ENCODE measurements at places on chromosomes 5 and 9.

DNA sequence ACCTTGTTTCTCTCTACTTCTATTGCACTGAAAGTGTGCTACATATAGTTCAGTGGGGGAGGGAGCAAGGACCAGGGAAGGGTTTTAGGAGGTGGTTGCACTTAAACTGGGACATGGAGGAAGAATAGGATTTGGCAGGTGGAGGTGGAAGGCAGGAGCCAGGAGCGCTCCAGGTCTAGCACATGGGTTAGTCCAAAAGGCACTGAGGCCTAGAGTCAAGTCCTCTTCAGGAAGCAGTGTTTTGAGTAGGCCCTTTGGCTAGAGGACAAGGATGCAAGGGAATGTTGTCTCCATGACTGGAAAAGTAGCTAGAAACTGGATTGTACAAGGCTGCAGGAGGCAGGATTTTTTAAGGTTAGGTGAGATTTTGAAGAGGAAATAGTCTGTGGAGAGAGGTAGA, 31.5 kb downstream of the AOPEP start:
- DNase-seq, result no peak

DNA sequence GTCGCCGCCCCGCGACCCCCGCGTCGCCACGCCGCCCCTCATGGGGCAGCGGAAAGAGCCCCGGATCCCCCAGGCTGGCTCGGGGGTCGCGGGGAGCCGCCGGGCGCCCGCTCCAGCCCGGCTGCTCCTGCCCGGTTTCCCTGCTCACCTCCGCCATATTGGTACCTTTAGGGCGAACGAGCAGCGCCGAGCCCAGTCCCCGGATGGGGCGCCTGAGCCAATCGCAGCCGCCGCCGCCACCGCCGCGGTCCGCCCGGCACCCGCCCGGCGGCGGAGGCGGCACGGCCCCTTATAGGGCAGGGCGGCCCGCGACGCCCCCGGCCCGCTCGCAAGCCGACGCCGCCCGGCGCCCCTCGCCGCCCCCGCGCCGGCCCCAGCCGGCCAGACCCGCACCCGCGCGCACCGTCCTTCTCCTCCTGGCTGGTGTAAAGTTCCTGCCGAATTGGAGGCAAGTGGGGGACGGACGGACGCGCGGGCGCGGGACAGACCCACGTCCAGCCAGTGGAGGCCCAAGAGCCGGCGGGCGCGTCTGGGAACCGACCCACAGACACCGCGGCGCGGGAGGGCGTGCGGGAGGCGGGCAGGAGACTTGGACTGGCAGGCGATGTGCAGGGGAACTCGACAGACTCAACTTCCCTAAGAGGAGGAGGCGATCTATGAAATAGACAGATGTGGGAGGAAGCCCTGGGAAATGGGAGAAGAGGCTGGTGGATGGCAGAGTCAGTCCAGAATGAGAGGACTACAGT, at the start of gene MIER3:
TSS of gene MIER3 (minus strand) at position 178 of the 746 bp plus-strand sequence. CDS start at position 157, 21 bp downstream.
- DNase-seq, result peak; percentile 69

DNA sequence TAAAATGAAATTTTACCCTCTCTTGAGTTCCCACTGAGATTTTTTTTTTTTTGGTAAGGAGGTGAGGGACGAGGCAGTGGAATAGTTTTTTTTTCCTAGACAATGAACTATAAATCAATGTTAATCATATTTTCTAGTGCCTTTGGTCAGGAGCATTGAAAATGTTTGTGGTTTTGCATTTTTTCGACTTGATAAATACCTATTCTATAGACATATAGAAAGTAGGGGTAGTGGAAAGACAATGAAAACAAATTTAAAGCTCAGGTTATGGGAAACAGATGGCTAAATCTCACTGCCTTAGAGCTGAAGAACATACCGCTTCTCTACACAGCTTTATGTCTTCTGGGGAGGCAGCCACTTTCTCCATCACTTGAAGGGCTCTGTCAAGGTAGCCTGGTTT, 94.3 kb downstream of the MRPS27 start:
- no peak for DNase-seq

GRCh38 chr5:74233091-74233490, 407.4 kb downstream of the ENC1 start:
- DNase-seq, result no peak

- no peak for DNase-seq
These were observed 145.9 kb downstream of the MACIR start for GRCh38 chr5:103404483-103404882.

DNA sequence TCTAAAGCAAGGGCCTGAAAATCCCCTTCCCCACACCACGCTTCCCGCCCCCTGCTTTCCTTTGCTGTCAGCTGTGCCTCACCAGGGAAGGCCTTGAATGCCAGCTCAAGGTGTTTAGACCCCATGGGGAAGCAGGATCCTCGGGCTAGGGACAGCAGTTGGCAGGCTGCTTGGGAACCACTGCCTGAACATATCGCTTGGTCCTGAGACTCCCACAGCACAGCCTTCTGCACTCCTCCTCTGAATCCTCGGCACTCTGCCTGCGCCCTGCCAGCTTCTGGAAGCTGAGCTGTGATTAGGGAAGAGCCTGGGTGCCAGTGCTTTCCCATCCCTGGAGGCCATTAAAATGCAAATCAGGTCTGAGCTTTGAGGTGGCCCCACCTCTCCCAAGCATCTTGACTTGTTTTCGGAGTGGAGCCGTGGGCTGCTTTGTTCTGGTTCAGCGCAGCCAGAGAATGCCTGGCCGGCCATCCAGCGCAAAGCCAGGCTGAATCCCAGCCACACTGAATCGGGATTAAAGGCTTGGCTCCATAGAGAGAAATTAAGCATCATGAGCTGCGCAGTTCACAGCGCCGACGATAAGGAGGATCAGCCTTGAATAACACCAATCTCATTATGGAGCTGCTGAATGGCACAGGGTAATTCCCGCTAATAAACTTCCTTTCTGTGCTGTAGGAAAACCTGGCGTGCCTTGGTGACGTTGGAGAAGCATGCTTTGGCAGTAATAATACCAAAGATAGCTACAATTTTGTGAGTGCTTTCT, 40.0 kb downstream of the AMBP start:
- no peak for DNase-seq

DNA sequence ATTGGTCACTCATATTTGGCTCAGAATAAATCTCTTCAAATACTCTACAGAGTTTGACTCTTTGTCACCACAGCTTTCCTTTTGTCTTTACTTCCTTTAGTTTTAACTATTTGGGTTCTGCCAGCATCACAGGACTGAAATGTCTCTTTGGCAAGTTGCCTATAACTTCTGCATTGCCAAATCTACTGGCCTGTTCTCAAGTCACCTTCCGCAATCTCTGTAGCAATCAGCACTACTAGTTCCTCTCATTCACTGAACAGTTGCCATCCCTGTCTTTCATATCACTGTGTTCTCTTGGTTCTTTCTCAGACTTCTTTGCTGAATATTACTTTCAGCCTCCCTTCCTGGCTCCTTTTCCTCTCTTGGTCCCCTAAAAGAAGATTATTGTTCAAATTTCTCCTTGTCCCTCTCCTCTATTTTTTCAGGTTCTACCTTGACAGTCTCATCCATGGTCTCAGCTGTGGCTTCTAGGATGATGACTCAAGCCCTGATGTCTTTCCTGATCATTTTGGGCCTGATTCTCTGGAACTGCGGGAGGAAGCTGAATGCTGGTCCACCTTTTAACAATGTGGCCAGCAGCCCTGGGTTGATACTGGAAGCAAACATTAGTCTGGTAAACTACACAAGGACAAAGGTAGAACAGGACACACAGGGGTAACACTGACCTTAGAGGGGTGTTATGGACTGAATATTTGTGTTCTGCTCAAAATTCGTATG, 44.0 kb upstream of the LIFR start:
- no peak for DNase-seq

All from SK-N-DZ (cell line).